ENCODE measurements at places on chromosomes 16 and 17.

DNA sequence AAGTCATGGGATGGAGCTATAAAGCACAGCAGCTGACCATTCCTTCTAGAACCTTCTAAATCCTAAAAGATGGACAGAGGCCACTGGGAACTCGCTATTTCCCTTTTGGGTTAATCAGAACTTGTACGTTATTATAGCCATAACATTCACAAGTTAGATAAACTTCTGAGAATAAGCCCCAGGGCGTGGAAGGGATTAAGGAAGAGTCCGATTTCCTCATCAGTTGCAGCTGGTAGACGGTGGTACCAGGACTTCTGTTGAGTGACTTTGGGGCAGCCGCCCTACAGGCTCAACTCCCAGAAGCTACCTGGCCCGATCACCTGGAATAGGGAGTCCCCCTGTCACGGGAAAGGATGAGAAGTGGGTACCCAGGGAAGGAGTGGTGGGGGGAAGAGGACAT lies 370.1 kb upstream of the ZFHX3 start:
- DNase-seq, result no peak

DNA sequence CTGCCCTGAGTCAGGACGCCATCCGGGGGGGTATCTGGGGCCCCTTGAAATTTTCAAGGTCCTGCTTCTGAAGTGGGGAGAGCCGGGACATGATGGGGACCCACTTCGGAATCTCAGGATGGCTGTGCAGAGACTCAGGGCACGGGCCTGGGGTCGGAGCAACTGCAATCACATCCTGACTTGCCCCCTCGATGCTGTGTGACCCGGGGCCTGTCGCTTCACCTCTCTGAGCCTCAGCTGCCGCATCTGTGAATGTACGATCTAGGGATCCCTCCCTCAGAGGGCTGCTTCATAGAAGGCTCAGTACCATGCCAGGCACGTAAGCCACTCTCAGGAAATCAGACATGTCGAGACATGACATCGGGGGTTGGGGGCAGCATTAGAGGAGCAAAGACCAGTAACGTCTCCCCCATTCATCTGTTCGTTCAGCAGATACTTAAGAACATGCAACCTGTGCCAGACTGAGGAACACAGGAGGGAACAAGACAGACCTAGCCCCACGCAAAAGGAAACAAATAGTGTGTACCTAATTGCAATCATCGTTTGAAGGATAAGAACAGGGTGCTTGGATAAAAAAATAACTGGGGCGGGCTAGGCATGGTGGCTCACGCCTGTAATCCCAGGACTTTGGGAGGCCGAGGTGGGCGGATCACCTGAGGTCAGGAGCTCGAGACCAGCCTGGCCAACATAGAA lies 229.6 kb downstream of the PARN start:
- DNase-seq, result no peak

- no peak for DNase-seq
Observed at GRCh38 chr16:53599548-53599947, 96.5 kb upstream of the AKTIP start.

DNA sequence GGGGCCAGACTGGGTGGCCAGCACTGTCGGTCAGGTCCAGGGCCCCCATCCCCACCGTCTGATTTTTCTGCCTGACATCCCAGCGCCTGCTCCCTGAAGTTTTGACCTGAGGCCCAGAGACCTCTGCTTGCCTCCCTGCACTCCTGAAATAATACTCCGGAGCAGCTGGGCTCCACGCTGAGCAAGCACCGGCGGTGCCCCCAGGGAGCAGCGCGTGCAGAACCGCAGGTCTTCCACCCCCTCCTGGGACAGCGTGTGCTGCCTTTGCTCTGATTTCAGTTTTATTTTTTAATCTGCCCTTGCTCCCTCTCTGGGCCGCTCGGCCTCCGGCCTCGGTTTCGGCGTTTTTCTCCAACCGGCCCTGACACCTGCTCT lies 132.4 kb upstream of the GSE1 start:
- no peak for DNase-seq

DNA sequence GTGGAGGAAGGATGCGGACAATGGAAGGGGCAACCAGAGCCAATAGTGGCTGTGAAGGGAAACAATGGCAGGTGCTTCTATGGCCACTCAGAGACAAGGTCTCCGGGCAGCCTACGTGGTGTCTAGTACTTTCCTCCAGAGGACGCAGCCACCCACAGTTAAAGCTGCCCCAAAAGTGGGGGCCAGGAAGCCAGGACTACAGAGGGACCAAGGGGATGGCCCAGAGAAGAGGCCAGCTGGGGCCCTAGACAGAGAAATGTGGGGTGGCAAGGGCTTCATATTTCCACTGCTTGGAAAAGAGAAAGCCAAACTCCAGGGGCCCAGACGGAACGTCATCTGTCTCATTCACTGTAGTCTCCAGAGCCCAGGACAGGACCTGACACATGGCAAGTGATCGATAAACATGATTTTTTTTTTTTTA lies 837 bp upstream of the PER1 start:
- no peak for DNase-seq

DNA sequence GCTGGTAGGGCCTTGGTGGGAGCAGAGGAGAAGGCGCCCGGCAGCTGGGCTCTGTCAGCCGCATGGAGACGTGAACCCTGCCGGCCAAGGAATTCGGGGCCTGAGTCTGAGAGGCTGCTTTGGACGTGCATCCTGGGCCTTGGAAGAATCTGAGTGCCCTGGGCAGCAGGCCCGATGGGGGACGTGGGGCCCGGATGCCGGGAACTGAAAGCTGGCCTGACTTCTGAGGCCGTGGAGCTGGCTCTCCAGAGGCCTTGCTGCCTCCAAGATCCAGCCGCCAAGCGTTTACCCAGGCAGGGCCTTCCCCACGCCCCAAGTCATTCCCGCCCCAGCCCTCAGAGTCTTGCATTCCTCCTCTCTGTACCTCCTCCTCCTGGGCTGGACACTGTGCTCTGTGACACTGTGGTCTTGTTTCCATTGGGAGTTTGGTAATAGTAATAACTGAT lies 37.2 kb downstream of the NKD1 start:
- no peak for DNase-seq
